B cell (primary cell): ENCODE measurements at places on chromosomes 2 and 18. TPM values are rescaled to one million over a fixed set of nuclear protein-coding genes. Genes with fewer than 3 reads are reported as not detected.
A peak's percentile ranks its signal among the peaks of the same experiment; 100 is the strongest.

The ASPRV1 gene
- 0.68 and 1.1 TPM in 2 replicates for total RNA-seq

The ACMSD gene
- total RNA-seq: not detected in 2 replicates

The KCNE4 gene
- not detected in 2 replicates for total RNA-seq

The PRR30 gene
- not detected in 2 replicates for total RNA-seq

GRCh38 chr2:11829324-11829946 is 83.0 kb downstream of the LPIN1 start:
- peaks cover 63% of the 10 kb centered on the region for H3K4me1 ChIP-seq
- H3K36me3 ChIP-seq: no peaks in the 10 kb centered on the region
- peak overlapping the region; percentile 40 for H3K27ac ChIP-seq
- DNase-seq: peak; percentile 84
- peak overlapping the region; percentile 18 for H3K4me3 ChIP-seq

DNA sequence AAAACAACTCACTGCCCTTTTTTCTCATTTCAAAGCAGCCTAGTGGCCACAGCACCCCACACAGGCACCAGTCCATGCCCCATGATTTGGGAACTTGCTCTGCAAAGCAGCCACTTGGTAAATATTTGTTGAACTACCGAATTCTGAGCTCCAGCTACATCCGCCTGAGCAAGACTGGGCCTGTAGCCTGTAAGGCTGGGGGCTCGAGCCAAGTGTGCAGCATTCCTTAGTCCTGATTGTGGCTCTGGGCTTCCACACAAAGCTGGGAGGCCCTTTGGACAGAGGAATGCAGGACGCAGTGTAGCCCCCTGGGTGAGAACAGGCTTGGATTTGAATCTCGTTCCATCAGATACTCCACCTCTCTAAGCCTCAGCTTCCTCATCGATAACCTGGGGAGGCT is 88.4 kb downstream of the ACTR2 start:
- H3K4me1 ChIP-seq: no peaks in the 10 kb centered on the region
- no peaks in the 10 kb centered on the region for H3K27me3 ChIP-seq
- H3K4me3 ChIP-seq: no peak overlapping the region
- no peak overlapping the region for H3K27ac ChIP-seq

GRCh38 chr18:32349728-32350395 is 120.8 kb downstream of the GAREM1 start:
- no peaks in the 10 kb centered on the region for H3K4me1 ChIP-seq
- H3K27me3 ChIP-seq: no peaks in the 10 kb centered on the region
- H3K4me3 ChIP-seq: no peak overlapping the region
- no peak overlapping the region for H3K27ac ChIP-seq
- no peaks in the 10 kb centered on the region for H3K36me3 ChIP-seq

GRCh38 chr2:177243476-177243875 is 21.1 kb downstream of the NFE2L2 start:
- DNase-seq: no peak
- H3K36me3 ChIP-seq: peaks cover under 1% of the 10 kb centered on the region
- no peak overlapping the region for H3K4me3 ChIP-seq
- H3K27me3 ChIP-seq: no peaks in the 10 kb centered on the region
- no peak overlapping the region for H3K27ac ChIP-seq
- peaks cover 48% of the 10 kb centered on the region for H3K4me1 ChIP-seq
